Right forelimb (tissue), 1 donor: ENCODE measurements at places on chromosomes 12 and 14.

DNA sequence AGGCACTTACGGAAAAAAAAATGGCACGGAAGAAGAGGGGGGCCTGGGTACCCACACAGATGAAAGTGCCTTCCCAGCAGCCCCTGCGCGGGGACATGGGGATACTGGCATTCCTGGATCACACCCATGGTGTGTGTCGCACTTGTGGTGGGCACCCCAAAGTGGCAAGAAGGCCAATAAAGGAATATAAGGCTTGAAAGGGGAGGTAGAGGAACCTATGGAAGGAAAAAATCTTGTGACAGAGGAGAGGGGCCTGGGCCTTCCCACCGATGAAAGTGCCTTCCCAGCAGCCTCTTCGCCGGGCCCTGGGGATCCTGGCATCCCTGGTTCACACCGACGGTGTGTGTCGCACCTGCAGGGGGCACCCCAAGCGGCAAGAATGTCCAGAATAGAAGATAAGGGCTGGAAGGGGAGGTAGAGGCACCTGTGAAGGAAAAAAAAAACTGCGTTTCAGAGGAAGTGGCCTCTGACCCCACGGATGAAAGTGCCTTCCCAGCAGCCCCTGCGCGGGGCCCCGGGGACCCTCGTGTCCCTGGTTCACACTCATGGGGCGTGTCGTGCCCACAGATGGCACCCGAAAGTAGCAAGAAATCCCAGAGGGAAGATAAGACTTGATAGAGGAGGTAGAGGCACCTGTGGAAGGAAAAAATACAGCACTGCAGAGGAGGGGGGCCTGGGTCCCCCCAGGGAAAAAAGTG is 284.0 kb downstream of the ALG10 start:
- DNase-seq, result no peak

DNA sequence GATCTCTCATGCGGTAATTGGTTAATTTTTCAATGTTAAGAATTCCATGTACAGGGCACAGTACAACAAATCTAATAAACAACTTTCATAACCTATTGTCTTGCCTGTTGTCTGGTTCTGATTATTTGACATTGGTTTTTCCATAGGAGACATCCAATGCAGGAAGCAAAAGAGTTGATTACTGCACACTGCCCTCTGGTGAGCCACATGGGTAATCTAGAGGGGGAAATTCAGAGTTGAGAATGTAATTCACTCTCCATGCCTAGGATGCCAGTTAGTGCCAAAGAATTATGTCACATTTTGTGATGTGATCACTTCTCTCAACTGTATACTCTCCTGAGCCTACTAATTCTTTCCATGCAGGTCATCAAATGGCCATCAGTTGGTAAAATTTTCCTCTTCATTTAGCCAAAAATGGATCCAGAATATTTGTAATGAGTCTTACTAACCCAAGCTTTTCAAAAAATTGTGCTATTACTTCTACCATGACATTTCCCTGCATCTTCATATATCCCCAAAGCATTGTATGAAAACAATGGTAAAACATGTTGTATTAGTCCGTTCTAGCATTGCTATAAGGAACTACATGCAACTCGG is 17.7 kb upstream of the CCDC91 start:
- no peak for DNase-seq

GRCh38 chr12:53995378-53996239 is 4.4 kb upstream of the HOXC9 start:
- no peak for DNase-seq

GRCh38 chr12:7844116-7844515 is 28.6 kb downstream of the SLC2A14 start:
- DNase-seq, result no peak

DNA sequence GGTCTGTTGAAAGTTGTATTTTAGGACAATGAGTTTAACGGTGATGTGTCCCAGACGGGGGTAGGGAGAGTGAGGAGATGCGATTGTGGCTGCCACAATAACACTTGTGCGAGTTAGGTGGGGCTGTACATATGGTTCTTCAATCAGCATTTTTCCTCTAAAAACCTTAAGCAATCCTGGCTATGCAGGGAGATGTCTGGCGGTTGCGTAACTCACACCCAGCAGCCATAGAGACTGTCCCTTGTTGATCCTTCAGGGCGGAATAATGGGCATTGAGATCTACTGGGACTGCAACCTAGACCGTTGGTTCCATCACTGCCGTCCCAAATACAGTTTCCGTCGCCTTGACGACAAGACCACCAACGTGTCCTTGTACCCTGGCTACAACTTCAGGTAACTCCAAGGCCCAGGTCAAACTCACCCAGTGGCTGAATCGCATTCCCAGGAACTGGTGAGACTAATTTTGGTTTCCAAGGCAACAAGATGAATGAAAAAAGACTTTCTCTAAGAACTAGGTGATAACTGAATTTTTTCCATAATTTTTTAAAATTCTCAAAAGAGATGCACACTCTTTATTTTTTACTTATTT is 34.6 kb downstream of the P2RX7 start:
- DNase-seq, result no peak

DNA sequence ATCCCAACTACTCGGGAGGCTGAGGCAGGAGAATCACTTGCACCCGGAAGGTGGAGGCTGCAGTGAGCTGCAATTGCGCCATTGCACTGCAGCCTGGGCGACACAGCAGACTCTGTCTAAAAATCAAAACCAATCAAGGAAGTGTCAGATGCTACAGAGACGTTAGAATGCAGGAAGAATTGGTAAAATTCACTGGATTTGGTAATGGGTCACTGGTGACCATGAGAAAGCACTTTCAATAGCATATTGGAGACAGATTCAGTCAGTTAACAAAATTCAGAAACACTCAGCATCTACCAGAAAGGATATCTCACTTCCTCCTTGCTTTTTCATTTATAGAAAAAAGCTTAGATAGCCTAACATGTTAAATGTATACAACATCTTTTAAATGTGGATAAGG is 17.5 kb downstream of the BIN2 start:
- DNase-seq, result no peak

GRCh38 chr12:121227294-121227693 is 17.4 kb downstream of the P2RX4 start:
- no peak for DNase-seq

DNA sequence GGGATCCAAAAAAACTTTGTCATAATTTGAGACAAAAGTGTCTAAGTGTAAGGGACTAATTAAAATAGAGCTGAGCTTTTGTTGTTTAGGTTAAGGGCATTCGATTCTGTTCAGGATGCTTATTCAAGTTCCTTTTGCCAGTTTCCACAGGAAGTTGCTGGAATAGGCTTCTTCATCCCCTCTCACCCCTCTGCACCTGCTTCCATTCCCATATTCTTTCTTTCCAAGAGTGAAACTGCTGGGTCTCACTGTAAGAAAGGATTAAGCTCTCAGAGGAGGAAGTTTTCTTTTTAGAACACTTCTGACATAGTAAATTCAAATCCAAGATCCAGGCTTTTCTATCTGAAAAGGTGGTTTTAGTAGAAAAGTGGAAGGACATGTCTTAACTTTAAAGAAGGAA is 61.4 kb downstream of the POLR3B start:
- no peak for DNase-seq

- no peak for DNase-seq
Observed at GRCh38 chr14:33555710-33556350, 395.0 kb downstream of the EGLN3 start.

GRCh38 chr14:71229875-71230274 is 322.6 kb downstream of the PCNX1 start:
- DNase-seq, result no peak

DNA sequence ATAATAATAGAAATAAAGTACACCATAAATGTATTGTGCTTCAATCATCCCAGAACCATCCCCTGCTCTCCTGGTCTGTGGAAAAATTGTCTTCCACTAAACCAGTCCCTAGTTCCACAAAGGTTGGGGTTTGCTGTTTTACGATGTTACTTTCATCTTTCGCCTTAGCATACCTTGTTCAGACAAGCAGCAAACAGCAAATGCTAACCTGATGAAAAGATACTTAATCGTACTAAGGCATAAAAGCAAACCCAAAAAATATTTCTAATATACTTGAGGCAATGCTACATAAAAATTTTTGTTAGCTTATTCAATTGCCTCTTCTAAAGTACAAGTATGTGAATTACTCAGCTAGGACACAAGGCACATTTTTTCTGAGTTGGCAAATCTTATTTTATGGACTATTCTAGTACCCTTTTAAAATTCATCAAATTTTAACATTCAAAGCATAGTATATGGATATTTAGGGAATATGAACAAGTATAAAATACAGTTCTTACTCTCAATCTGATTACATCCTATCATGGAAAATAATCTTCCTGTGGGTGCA is 97.1 kb upstream of the PLEKHG7 start:
- DNase-seq, result no peak

DNA sequence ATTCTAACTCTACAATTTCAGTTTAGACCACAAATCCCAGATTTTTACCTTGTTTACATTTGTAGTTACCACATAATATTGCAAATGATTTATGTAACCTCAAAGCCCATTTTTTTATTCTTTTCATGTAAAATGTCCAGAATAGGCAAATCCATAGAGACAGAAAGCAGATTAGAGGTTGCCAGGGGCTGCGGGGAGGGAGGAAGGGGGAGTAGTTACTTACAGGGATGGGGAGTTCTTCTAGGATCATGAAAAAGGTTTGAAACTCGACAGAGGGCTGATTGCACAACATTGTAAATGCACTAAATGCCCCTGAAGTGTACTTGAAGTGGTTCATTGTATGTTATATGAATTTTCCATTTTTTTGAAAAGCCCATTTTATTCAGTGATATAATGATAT is 66.5 kb downstream of the PPP2R5C start:
- DNase-seq, result no peak

DNA sequence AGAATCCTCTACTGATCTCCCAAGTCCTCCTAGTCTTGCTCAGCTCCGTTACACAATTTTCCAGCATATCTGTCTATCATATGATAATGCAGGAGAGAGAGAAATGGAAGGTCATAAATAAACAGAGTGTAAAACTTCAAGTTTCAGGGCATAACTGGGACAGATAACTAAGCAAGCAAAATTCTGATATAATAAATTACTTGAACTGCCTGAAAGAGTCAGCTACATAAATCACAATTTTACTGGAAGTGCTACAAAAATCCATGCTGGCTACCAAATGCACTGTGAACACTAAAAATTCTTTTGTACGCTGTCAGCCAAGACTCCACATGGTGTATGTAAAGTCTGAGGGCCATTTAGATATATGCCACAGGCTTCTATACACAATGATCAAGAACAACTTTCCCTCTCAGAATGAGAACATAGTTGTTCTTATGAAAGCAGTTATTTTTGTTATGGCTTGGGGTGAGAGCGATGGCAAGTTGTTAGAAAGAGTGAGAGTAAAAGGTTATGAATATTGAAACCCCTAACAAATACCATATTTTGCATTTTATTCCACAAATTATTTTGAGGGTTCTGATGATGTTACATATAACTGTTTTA is 41.1 kb downstream of the GRIP1 start:
- no peak for DNase-seq

DNA sequence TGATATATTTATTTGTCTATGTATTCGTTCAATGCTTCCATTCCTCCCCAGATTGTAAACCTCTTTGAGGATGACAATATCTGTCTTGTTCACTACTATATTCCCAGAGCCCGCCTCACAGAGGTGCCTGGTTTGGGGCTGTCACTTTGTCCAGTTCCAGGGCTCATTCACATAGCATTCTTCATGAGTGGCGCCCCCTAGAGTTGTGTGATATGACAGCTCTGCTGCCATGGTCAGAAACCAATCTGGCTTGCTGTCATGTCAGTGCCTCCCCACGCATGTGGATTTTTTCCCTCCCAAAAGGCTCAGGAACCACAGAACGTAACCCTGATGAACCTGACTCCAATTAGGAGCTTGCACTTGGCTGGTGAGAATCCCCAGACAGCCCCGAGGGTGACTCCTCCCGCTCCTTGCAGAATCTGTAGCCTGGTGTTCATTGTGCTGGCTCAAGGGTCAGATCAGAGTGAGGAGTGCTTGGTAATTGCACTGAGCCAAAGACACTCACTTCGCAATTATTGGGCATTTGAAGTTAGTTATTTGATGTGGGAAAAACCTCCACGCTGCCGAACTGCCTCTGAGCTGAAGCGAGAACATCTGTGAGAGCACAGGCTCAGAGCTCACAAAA is 145.5 kb downstream of the PTPN11 start:
- DNase-seq, result no peak

- no peak for DNase-seq
Observed at GRCh38 chr12:12779007-12779406, 6.5 kb upstream of the APOLD1 start.

- no peak for DNase-seq
Observed at GRCh38 chr12:92703786-92704185, 997 bp downstream of the PLEKHG7 start.

GRCh38 chr12:66312189-66312588 is 9.9 kb downstream of the HELB start:
- no peak for DNase-seq

DNA sequence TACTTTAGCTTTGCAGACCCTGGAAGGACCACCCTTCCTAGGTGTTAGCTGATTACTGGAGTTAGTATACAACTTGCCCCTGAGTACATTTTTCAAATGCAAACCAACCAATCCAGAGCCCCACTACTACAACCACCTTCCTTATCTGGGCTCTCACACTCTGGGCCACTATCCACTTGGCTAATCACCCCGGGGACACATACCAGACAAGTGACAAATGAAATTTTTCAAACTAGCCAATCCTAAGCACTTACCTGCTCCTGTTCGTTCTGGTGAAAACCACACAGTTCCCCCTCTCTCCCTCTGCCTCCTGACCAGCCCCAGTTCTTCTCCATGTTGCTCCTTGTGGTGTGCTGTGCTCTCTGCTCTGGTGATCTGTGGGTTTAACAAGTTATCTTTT is 140.4 kb downstream of the CNTN1 start:
- DNase-seq, result no peak

DNA sequence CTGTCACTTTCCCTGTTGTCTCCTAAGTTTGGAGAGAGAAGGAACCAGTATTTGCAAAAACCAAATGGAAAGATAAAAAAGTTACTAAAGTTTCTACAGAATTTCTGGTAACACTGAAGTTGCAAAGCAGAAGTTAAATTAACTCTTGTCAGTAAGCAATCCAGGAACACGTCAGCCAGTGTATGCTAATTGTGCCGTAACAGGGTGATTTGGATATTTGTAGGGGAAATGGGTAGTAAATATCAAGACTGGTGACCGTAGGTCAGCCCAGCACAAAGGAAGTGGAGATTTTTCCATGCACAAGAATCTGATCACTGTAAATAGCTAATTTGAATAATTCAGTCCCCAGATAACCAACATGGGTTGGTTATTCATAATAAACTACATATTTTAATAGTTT is 2.3 kb downstream of the CDKN1B start:
- no peak for DNase-seq

DNA sequence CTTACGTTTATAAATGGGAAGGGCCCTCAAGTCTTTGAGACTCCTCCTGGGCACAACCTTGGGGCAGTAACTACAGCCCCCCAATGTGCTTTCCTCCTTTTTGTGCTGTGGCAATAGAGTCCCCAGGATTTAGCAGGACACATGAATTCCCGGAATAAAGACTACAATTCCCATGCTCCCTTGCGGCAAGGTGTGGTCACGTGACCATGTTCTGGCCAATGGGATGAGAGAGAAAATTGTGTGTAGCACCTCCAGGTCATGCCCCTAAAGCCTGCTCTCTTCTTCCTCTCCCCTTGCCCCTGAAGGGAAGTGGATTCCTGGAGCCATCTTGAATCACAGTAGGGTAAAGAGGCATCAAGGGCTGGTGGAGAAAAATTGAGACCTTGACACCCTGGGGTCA is 295.1 kb upstream of the SFSWAP start:
- no peak for DNase-seq
